Right ventricle myocardium inferior (tissue), 1 donor: ENCODE measurements at places on chromosomes 13 and 19. TPM values are rescaled to one million over a fixed set of nuclear protein-coding genes. Genes with fewer than 3 reads are reported as not detected.

GRCh38 chr19:14000691-14001375, 5.3 kb downstream of the RFX1 start:
- no peak for DNase-seq

The DKKL1 gene
- not detected for total RNA-seq

DNA sequence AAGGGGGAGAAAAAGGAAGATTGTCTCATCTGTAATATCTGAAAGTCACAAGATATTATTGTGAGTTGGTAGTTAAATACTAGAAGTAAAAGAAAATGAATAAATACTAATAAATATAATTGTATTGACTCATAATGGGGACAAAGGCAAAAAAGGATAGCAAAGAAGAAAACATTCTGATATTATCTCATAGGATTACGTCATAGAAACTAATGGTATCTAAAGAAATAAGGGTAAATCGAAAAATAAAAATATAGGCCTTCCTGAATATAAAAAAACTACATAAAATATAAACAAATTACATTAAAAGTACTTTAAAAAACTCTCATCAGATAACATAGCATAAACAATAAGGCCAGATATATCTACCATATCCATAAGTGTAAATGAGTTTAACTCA, 38.6 kb upstream of the TDRD3 start:
- DNase-seq = no peak

DNA sequence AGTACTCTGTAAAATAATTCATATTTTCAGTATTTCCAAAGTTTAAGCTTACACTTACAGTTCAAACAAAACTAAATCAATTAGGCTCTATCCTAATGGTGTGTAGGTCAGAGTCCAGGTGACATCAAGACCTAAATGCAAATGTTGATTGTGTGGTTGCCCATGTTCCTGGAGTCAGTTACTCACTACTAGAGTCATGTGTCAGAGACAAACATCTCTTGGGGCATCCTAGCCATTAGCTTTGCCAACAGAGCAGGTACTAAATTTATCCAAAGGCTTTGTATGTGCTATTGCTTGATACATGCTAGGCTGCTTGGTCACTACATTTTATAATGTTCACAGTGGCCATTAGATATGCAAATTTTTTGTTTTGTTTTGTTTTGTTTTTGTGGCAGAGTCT, 11.7 kb downstream of the SPRY2 start:
- DNase-seq = no peak

The APC2 gene
- 0.14 TPM for total RNA-seq

The C19orf33 gene
- 6.7 TPM for total RNA-seq

The RAB3A gene
- 25.4 TPM for total RNA-seq
